ENCODE measurements at places on chromosomes 7 and 10.

DNA sequence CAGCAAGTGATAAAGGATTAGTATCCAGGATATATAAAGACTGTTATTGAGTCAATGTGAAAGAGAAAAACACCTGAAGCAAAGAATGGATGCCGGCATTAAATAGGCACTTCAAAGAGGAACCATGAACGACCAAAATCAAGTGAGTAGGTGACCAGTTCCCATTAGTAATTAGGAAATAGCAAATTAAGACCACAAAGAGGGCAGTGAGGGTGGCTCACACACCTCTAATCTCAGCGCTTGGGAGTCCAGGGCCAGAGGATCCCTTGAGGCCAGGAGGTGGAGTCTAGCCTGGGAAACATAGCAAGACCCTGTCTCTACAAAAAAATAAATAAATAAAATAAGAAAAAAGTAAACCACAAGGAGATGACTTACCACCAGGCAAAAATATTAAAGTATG, 1.5 kb upstream of the ANTXRL start:
- DNase-seq = no peak

- DNase-seq = no peak
These were observed 28.8 kb downstream of the RRP12 start for GRCh38 chr10:97372233-97372875.

GRCh38 chr10:128570319-128570995, 444.2 kb upstream of the MKI67 start:
- DNase-seq = no peak

- DNase-seq = no peak
These were observed 17.9 kb upstream of the BAIAP2L1 start for GRCh38 chr7:98418636-98419315.

- no peak for DNase-seq
These were observed 66.1 kb downstream of the KCNMA1 start for GRCh38 chr10:77571490-77571889.

- no peak for DNase-seq
These were observed 57.8 kb downstream of the SEMA3A start for GRCh38 chr7:84136809-84137208.

DNA sequence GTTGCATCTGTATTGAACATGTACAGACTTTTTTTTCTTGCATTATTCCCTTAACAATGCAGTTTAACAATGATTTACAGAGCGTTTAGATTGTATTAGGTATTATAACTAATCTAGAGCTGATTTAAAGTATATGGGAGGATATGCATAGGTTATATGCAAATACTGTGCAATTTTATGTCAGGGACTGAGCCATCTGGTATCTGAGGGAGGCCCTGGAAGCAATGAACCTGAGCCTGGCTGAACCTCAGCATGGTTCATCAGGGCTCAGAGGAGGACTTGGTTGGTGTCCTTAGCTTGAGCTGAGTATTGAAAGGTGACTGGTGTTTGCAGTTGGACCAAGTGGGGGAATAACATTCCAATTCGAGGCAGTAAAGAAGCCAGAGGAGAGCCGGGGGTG, 4.8 kb downstream of the ADCK2 start:
- no peak for DNase-seq

- no peak for DNase-seq
These were observed 59.5 kb upstream of the NPTX2 start for GRCh38 chr7:98557538-98558031.

DNA sequence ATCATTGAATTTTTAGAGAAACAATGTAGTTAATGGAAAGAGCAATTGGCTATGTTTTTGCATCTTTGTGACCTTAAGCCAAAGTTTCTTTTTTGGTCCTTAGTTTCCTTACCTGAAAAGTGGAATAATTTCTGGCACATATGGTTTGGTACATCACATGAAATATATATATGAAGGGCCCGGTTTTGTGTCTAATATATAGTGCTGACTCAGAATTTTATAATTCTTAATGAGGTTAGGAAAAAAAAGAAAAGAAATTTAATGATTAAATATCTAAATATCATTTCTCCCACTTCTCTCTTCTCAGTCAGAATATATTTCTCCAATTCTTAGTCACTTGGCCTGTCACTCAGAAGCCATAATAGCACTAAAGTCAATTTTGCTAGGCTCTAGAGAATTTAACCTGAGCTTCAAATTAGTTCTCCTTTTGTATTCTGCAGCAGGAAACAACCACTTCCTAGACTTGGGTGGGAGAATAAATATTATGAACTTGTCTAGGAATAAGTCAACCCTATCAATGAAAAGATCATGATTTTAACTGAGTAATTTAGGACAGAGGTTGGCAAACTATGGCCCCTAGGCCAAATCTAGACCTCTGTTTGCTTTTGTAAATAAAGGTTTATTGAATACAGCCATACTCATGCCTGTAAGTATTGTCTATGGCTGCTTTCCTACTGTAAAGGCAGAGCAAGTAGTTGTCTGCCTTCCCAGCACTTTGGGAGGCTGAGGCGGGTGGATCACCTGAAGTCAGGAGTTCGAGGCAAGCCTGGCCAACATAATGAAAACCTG, 34.6 kb downstream of the PPP1R9A start:
- no peak for DNase-seq

- DNase-seq = no peak
These were observed 752 bp downstream of the KLF14 start for GRCh38 chr7:130732980-130733930.

DNA sequence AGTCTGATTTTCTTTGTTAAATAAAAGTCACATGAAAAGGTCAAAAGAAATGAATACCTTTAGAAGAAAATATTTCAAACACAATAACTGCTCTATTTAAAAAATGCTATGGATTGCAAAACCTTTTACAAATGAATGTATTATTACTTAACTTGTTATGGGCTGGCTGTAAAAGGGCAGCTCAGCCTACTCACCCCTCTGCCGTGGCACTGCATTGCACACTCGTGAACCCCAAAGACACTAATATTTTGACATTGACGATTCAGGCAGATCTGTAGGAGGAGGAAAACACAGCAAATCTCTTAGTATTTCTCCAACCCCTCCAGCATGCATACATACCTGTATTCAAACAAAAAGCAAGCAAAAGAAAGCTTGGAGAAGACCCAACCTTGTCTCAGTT, 149.5 kb downstream of the FANK1 start:
- DNase-seq = no peak

DNA sequence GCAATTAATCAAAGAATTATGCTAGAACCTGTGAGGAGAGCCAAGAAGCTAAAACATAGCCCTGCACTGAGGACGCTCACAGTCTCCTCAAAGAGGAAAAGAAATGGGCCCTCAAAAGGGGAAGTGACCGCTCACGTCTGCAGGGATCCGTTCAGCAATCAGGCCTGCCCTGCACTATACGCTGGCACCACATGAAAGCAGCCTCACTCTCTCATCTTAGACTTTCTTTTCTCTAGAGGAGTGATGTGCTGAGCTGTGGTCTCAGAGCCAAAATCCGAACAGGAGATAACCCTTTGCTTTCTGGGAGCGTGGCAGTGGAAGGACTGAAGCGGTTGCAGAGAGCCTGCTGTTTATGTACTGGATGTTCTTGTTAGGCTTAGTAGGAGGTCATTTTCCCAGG, 6.3 kb upstream of the IL2RA start:
- no peak for DNase-seq

DNA sequence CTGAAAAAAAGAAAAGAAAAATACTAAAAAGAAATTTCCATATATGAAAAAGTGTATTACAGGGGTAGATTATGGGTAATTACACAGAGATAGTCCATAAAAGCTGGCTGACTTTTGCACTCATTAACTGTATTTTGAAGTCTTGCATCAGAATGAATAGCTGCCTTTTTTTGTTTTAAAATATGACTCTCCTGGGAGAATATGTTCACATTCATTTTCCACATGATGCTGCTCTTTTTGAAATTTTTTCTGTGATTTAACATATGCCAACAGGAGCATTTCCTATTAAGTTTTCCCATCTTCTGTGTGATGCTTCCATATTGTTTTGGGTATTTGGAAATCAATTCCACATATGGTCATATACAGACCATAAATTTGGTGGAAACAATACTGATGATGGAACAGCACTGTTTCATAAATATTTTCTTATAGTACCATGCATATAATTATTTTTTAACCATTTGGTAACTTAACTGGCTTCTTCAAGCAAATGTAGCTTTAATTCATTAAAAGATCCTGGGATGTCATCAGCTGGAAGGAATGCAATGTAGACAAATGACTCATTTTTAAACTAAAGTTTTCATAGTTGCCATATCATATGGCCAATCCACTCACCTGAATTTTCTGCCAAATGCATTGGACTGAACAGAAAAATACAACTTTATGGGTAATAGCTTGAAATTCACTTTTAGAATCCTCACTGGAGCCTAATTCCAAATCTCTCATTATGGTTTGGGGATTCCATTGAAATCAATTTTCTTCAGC, 313.9 kb upstream of the GLI3 start:
- DNase-seq = no peak

DNA sequence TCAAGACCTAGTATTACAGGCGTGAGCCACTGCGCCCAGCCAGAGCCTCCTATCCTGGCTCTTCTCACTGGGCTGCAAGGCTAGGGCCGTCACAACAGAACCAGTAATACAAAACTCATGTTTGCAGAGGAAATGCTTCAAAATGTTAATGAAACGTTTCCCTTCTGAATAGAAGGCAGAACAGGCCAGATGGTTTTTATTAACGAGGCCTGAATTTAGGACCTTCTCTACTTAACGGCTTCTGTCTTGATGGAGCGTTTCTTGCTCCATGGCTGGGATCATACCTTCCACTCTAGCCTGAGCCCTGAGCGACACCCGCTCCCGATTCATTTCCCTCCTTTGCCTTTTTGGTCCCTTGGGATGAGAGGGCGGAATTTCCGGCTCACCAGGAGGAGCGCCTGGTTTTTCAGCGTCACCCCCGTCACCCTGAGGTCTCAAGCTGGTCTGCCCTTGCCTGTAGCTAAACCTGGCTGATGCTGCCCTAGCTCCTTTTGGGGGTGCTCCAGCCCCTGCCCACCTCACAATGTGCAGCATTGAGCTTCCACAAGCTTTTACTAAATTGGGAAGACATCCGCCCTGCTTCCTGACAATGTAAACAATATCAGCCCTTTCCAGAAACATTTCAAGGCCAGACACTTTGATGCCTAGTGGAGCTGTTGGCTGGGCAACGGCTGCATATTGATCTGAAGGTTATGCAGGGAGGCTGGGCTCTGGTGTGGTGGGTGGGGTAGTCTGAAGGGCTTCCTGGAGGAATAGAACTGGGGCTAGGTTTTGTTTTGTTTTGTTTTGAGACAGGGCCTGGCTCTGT, 5.2 kb downstream of the CLIP2 start:
- DNase-seq = no peak

DNA sequence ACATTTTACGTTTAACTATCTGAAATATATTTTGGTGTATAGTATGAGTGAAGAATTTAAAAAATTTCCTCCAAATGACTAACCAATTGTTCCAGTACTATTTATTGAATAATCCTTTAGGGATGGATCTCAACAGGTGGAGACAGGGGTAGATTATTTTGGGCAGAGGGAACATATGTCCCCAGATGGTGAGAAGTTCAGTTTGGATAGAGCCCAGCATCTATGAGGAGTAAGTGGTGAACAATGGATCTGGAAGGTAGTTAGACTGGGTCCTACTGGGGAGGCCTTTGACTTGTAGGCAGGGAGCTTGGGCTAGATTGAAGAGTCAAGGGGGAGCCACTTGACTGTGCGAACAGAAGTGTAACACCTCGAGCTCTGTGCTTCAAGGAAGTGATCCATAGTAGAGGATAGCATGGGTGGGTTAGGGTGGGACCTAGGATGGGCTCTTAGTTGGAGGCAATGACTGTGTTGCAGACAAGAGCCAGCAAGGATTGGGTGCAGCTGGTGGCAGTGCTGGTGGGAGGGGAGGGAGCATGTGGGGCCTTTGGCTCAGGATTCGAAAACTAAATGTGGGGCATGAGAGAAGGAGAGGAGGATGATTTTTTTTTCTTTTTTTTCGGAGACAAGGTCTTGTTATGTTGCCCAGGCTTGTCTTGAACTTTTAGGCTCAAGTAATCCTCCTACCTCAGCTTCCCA, 3.9 kb upstream of the PURB start:
- DNase-seq = no peak

- no peak for DNase-seq
These were observed 4.6 kb downstream of the FZD8 start for GRCh38 chr10:35637462-35637861.

GRCh38 chr7:75772081-75773077, at the start of gene CCL26:
CCL26 (minus strand) TSS chr7:75772211; CDS start chr7:75772176, 35 bp downstream.
- DNase-seq = no peak

GRCh38 chr10:89625041-89625765, 19.8 kb downstream of the PANK1 start:
- DNase-seq = no peak

DNA sequence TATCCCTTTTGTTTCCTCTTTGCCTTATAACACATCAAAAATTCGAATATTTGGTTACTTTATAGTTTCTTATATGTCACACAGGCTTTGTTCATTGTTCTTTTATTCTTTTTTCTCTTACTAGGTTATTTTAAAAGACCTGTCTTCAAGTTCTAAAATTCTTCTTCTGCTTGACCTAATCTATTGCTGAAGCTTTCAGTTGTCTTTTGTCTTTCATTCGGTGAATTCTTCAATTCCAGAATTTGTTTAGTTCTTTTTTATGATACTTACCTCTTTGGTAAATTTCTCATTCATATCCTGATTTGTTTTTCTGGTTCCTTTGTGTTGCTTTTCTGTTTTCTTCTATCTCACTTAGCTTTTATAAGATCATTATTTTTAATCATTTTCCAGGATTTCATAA, 188.4 kb downstream of the ZEB1 start:
- DNase-seq = no peak

- no peak for DNase-seq
These were observed 138.1 kb downstream of the HERPUD2 start for GRCh38 chr7:35556515-35557471.

GRCh38 chr7:3371601-3372000, 70.5 kb downstream of the SDK1 start:
- DNase-seq = no peak

DNA sequence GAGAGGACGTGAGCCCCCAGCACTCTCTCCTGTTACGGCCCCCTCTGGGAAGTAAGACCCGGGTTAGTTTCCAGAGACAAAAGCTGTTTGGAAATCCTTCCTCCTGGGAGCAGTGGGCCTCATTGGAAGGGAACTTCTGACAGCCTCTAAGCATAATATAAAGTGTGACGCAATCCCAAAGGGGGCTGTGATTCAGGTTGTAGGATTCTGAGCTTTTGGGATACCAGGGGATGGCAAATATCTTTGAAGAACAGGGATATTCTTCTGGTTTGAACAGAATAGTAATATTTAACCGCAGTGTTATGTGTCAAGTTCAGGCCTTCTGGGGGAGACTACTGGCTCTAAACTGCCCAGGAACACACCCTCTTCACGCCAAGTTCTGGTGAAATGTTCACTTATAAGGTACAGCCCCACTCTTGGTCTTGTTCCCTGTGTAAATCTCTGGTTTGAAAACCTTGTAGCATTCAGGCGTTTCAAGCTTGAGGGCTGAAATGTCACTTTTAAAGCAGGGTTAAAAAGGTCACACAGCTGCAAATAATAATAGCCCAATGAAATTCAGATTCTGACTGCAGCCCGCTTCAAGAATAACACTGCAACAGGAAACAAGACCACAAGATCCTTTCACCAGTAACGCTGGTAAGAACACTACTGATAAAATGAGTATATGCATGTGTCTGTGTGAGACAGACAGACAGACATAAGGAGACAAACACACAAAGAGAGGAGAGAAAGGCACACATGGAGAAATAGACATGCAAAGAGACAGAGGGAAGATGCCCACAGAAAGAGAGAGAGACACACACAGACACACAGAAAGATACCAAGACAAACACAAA, 69.0 kb downstream of the CREB5 start:
- DNase-seq = no peak

- DNase-seq = no peak
These were observed 8.0 kb downstream of the TNS3 start for GRCh38 chr7:47573758-47574481.

Data from CMK (cell line).